ENCODE measurements at places on chromosomes 2 and 18. TPM values are rescaled to one million over a fixed set of nuclear protein-coding genes. Genes with fewer than 3 reads are reported as not detected.
A peak's percentile ranks its signal among the peaks of the same experiment; 100 is the strongest.

GRCh38 chr18:51039138-51040112 lies 9.4 kb downstream of the SMAD4 start:
- DNase-seq: no peak
- peaks cover 99% of the 10 kb centered on the region for H3K4me1 ChIP-seq
- no peak overlapping the region for H3K27ac ChIP-seq
- no peaks in the 10 kb centered on the region for H3K27me3 ChIP-seq
- H3K36me3 ChIP-seq: no peaks in the 10 kb centered on the region
- no peak overlapping the region for H3K4me3 ChIP-seq

GRCh38 chr2:22282220-22282619 lies 1102.8 kb upstream of the KLHL29 start:
- no peak for DNase-seq
- no peak overlapping the region for H3K27ac ChIP-seq
- no peaks in the 10 kb centered on the region for H3K27me3 ChIP-seq
- H3K36me3 ChIP-seq: no peaks in the 10 kb centered on the region

DNA sequence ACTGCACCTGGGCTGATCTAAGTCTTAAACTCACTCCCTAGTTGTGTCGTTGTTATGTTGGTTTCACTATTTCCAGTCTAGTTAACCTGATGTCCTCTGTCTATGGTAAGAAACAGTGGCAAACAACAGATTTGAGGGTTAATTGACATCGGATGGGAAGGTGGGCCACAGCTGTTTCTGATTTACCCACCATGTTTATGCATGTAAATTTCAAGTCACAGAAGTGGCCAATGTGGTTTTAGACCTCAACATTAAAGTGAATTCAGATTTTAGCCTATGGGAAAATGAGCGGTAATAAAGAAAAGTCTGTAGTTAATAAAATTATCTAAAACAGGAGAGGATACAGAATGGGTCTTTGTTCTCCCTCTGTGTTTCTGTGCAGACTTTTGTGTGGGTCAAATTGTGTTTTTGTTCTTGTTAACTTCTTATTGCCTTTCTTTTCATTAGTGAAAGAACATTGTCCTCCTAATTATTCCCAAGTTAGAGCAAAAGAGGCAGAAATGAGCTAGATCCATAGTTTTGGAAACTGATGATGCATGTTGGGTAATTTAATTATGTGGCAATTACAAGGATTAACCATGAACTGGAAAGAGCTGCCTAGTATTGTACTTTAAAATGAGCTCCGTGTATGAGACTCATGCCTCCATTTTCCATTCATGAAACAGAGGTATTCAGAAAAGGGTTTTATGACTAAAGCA lies 83.2 kb downstream of the LAMA3 start:
- no peak overlapping the region for H3K27ac ChIP-seq
- peaks cover 4% of the 10 kb centered on the region for H3K36me3 ChIP-seq
- H3K27me3 ChIP-seq: no peaks in the 10 kb centered on the region

DNA sequence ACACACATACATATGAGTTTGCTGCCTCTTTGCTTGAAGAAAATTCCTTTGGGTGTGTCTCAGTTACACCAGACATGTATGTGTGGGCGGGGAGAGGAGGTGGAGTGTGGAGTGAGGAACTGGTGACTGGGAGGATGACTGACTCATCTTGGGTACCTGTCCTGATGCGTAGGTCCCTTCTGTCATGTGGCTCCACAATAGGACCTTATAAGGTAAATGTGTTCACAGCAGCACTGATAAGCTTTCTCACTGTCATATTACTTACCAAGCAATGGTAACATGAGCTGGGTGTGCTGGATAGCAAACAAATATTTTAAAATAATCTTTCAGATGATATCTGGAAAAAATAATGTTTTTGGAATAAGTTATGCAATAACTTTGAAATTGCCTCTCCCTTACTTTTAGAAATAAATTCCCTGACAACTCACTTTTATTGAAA lies 45.1 kb downstream of the SLC9A2 start:
- H3K27me3 ChIP-seq: no peaks in the 10 kb centered on the region
- H3K36me3 ChIP-seq: no peaks in the 10 kb centered on the region
- no peaks in the 10 kb centered on the region for H3K4me1 ChIP-seq
- no peak overlapping the region for H3K4me3 ChIP-seq
- H3K27ac ChIP-seq: no peak overlapping the region
- no peak for DNase-seq

DNA sequence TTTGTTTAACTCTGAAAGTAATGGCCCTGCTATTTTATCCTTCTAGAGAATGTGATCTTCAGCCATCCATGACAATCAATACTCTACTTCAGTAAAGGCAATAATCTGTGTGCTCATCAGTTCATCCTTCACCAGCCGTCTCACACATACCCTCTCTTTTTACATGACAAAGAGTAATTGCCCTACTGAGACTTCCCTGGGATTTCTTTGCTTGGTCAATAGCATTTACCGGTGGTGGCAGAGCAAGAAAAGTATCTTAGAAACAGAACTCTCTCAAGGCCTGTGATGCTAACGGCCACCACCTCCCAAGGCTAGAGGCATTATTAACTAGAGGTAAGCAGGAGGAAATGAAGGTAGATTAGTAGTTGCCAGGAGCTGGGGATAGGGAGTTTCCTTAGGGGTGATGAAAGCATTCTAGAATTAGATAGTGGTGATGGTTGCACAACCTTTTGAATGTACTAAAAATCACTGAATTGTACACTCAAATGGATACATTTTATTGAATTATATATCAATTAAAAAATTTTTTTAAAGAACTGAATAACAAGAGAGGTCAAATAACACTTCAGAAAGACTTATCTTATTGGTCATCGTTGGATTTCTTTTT lies 57.9 kb upstream of the EPC2 start:
- no peak for DNase-seq
- no peak overlapping the region for H3K27ac ChIP-seq
- H3K4me1 ChIP-seq: no peaks in the 10 kb centered on the region
- H3K4me3 ChIP-seq: no peak overlapping the region
- H3K36me3 ChIP-seq: no peaks in the 10 kb centered on the region

- peaks cover 46% of the 10 kb centered on the region for H3K4me1 ChIP-seq
- H3K27ac ChIP-seq: no peak overlapping the region
- H3K27me3 ChIP-seq: no peaks in the 10 kb centered on the region
- DNase-seq: peak; percentile 62
Measured at GRCh38 chr2:29068513-29068912, 5.8 kb downstream of the PCARE start.

DNA sequence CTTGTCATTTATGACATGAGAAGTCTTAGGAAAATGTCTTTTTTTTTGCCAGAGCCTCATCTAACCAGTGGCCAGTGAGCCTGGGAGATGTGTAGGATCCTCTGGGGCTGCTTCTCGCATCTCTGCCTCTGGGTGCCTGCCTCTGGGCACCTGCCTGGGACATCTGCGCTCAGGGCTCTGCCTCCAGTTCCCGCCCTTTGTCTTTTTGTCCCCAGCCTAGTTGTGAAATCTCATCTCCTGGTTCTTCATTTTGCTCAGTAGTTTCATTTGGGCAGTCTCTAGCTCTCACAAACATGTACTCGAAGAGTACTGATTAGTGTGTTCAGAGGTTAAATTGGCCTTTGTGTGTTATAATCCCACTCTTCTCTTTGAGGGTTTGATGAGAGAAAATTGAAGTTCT lies 92.0 kb downstream of the LTBP1 start:
- no peaks in the 10 kb centered on the region for H3K36me3 ChIP-seq
- no peaks in the 10 kb centered on the region for H3K27me3 ChIP-seq
- peaks cover 15% of the 10 kb centered on the region for H3K4me1 ChIP-seq
- no peak overlapping the region for H3K4me3 ChIP-seq

GAREM2 gene
- 4.4 TPM for total RNA-seq

HTRA2 gene
- 24.3 TPM for total RNA-seq

CFAP65 gene
- not detected for total RNA-seq

Data from vagina (tissue), 2 donors.